ENCODE measurements at places on chromosomes 1 and 21.

GRCh38 chr1:15329104-15329820, 80.4 kb upstream of the EFHD2 start:
- DNase-seq: peak; percentile 71

- DNase-seq: peak; percentile 96
Measured at GRCh38 chr1:246769306-246769705, 45.1 kb downstream of the SCCPDH start.

DNA sequence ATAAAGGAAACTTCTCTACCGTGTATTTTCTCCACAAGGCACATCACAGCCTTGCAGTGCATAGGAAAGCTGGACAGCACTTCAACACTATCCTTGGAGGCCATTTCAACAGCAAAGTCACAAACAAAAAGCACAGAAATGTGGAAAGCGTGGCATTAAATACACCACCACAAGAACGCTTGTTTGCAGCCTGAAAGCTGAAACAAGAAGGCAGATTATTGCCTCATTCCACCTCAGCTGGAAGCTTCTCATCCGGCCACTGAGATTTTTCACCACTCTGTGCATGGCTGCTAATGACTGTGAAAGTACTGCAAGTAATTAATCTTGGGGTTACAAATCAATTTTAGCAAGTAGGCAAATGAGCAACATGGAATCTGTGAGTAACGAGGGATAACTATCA, 50.9 kb upstream of the GALNT2 start:
- no peak for DNase-seq

DNA sequence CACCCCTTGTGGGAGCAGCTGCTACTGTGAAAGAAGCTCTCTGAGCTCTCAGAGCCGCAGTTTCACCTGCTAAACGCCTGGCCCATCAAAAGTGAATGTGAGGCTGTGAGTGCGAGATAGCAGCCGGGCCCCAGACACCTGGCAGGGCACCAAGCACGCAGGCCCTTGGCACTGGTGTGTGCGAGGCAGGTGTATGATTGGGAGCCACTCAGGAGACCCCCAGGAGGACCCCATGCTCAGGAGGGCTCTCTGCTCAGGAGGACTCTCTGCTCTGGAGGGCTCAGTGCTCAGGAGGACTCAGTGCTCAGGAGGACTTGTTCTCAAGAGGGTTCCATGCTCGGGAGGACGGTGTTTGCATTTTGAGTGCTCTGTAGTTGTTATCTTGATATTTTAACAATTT, 14.3 kb upstream of the ADARB1 start:
- no peak for DNase-seq

- no peak for DNase-seq
Measured at GRCh38 chr1:47727051-47727696, 270.0 kb downstream of the TRABD2B start.
